Calu3 (cell line): ENCODE measurements at places on chromosomes 1 and 21. TPM values are rescaled to one million over a fixed set of nuclear protein-coding genes. Genes with fewer than 3 reads are reported as not detected.

LRRC53 gene
- not detected in 2 replicates for total RNA-seq

S100A3 gene
- total RNA-seq: not detected in 2 replicates

DNA sequence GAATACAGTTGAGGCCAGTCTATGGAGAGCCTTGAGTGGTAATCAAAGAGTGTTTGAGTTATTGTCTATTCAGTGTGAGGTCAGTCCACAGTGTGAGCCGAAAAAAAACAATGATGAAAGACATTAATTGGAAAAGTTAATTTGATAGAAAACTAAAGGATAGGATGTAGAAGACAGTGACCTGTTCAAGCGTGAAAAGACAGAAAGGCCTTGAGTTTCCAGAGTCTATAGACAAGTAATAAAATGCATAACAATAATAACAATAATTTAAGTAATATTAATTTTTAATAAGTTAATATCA is 90.4 kb downstream of the SLC30A10 start:
- no peak overlapping the region for H3K27ac ChIP-seq
- peaks cover 45% of the 10 kb centered on the region for H3K27me3 ChIP-seq
- DNase-seq: no peak
- H3K36me3 ChIP-seq: peaks cover 7% of the 10 kb centered on the region

LEMD1 gene
- total RNA-seq: 15.3 and 17.2 TPM in 2 replicates

DNA sequence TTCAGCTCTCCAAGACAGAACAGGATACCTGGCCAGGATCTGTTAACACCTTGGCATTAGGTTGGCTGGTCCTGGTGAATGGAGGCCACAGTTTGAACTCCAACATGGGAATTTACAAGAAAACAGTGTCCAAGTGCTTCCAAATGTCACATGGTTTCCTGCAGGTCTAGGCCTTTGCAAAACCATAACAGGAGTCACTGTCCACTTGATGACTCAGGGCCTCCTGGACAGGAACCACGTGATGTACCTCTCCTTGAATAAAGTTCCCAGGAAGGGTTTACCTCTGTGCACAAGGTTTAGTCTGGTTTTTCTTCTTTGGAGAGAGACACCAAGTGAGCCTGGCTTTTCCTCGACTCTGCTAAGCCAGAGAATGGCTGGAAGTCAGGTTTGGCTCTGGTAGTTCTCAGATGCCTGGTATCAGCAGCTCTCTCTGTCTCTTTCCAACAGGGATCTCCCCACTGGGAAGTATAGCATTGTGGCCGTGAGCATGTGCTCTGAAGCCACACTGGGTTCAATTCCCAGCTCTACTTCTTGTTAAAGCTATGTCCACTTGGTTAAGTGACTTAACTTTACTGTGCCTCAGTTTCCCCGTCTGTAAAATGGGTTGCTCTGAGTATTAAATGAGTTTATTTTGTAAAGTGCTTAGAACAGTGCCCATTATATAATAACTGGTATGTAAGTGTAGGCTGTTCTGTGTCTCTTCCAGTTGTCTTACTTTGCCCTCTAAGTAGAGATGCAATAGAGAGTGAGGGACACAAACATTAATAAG is 27.3 kb upstream of the TMEM61 start:
- H3K4me1 ChIP-seq: peaks cover 53% of the 10 kb centered on the region
- H3K36me3 ChIP-seq: no peaks in the 10 kb centered on the region
- no peaks in the 10 kb centered on the region for H3K27me3 ChIP-seq
- no peak overlapping the region for H3K27ac ChIP-seq
- DNase-seq: peak; percentile 42

TLCD4 gene
- 34.7 and 52.1 TPM in 2 replicates for total RNA-seq
